ENCODE measurements at places on chromosomes 3 and 15. TPM values are rescaled to one million over a fixed set of nuclear protein-coding genes. Genes with fewer than 3 reads are reported as not detected.

The C3orf62 gene
- total RNA-seq, result 2.1 TPM

The ZPLD1 gene
- total RNA-seq, result not detected

The ATP6V1A gene
- 128 TPM for total RNA-seq

The HRG gene
- not detected for total RNA-seq

The TUSC7 gene
- total RNA-seq, result not detected
